Stimulated activated CD4-positive, alpha-beta T cell treated with anti-CD3 and anti-CD28 coated beads, Interleukin-15, amount 100 ng/mL, for 1 hour (primary cell): ENCODE measurements at places on chromosomes 1 and 21.

GRCh38 chr1:64100791-64101190, 102.6 kb upstream of the UBE2U start:
- no peak for DNase-seq

- no peak for DNase-seq
Measured at GRCh38 chr1:187236676-187237075, 407.9 kb downstream of the PLA2G4A start.

DNA sequence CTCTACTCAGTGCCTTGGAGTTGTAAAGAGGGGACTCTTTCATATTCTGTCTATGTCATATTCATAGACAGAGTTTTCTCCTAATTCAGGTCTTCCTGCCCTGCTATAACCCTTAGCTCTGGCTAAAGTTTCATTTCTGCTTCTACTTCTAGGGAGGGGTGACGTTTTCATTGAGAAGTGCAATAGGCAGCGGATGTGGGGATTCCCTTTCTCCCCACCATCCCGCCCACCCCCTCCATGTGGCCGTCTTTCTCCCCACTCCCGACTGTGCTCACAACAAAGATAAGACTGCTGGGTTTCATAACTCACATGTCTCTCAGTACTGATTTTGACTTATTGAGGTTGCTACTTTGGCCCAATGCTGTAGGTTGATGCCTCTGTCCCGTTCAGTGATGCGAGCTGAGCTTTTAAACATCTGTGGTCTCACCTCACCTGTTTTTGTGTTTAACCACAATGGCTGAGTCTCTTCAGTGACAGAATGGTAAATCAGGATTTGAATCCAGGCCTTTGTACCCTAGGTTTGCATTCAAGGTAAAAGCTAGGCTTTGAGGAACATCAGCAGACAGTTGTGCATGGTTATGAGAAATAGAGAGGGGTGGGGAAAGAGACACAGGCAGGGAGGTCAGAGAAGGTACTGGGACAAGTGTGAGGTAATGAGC, 7.8 kb upstream of the KIF14 start:
- no peak for DNase-seq

- no peak for DNase-seq
Measured at GRCh38 chr1:227735539-227736285, 477 bp downstream of the SNAP47 start.

GRCh38 chr1:119674835-119675289, 26.8 kb upstream of the ZNF697 start:
- DNase-seq: no peak

DNA sequence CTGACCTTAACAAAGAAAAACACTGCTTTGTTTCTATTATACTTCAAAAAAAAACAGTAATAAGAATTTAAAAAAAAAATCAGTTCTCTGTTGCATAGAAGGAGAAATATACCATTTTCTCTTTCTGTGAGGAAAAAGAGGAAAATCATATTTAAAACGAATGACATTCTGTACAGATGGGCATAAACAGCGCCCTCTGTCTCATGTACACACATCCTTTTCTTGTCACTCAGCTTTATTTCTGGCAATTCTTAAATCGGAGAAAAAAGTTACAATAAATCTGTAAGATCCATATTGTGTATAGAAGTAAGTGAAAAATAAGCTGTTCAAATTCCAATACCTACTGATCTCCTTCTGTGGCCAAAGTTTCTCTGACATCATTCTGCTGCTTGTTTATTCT, 245.4 kb downstream of the SMYD3 start:
- DNase-seq: no peak

GRCh38 chr1:226982451-226983177, 42.5 kb downstream of the COQ8A start:
- no peak for DNase-seq

GRCh38 chr1:53158900-53159299, 16.5 kb upstream of the SLC1A7 start:
- no peak for DNase-seq

GRCh38 chr1:107140703-107141490, at the start of gene NTNG1:
Gene NTNG1, plus strand, starts transcription at chr1:107141039.
- peak; percentile 1 for DNase-seq

- DNase-seq: no peak
Measured at GRCh38 chr1:35835398-35835797, 27.6 kb downstream of the AGO4 start.

DNA sequence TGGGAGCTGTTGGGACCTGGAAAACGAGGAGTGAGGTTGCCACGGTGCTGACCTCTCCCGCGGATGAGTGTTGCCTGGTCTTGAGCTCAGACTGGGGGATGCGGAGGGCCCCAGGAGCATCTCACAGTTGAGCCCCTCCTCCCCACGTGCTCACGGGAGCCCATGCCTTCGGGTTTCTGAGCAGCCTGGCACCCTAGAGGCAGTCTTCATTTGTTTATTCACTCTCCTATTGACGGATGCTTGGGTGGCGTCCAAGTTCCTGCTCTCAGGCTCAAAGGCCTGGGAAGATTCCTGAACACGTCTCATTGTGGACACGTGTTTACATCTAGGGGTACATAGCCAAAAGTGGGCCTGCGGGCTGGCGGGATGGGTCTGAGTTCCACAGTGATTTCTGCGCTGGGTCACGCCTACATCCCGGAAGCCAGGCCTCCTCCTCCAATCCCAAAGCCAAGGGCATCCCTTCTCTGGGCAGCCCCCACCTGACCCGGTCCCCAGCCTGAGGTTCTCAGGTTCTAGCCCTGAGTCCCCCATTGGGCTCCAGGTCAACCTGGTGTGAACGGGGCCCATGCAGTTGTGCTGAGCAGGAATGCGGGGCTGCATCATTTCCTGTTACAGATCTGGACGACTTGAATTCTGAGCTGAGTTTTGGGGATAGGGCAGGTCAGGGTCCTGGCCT, 14.7 kb downstream of the WNT3A start:
- DNase-seq: no peak

GRCh38 chr21:24910591-24910990, 696.7 kb downstream of the MRPL39 start:
- DNase-seq: no peak

DNA sequence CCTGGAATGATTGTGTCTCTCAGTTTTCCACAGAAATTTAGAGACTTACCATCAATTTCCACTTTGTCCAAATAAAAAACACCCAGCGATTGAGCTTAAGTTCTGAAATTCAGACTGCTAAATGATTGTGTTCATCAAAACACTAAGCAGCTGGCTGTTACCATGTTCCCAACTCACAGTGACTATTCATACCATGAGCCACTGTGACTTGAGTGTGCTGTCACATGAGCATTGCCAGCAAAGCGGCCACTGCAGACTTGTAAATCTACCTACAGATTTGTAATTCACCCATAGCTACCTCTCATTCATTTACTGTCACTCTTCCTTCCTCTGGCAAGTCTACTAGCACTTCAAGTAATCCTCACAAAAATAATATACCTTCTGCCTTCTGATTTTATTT, 17.2 kb upstream of the PRKAB2 start:
- DNase-seq: no peak

GRCh38 chr1:156468693-156469345, 31.8 kb downstream of the MEF2D start:
- DNase-seq: no peak

GRCh38 chr1:183214021-183214970, 28.2 kb downstream of the LAMC2 start:
- no peak for DNase-seq

DNA sequence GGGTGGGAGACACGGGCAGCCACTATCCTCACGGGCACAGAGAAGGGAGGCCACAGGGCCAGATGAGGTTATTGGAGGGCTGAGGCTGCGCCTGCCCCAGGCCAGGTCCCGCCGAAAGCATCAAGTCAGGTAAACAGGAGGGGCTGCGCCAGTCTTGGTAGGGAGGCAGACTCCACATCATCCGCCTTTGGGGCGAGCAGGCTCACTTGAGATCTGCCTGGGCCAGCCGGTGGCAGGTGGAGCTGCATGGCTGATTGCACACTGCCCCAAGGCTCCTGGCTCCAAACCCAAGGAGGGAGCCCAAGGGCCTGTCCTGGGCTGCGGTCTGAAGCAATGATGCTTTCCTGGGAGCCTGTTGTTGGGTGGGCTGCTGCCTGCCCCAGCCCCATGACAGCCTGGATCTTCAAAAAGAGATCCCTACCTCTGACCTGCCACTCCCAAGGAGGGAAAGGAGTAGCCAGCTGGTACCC, 4.6 kb downstream of the SMIM1 start:
- DNase-seq: no peak

DNA sequence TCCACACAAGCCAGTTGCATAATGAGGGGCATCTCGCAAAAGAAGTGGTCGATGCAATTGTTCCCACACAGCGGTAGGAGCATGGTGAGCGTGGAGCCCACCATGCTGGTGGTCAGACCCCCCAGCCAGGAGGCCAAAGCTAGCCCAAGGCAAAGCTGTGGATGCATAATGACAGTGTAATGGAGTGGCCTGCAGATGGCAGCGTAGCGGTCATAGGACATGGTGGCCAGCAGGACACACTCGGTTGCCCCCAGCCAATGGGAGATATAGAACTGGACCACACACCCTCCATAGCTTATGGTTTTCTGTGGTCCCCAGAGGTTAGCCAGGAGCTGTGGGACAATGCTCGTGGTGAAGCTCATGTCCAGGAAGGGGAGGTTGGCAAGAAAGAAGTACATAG, 4.3 kb downstream of the OR2C3 start:
- no peak for DNase-seq

DNA sequence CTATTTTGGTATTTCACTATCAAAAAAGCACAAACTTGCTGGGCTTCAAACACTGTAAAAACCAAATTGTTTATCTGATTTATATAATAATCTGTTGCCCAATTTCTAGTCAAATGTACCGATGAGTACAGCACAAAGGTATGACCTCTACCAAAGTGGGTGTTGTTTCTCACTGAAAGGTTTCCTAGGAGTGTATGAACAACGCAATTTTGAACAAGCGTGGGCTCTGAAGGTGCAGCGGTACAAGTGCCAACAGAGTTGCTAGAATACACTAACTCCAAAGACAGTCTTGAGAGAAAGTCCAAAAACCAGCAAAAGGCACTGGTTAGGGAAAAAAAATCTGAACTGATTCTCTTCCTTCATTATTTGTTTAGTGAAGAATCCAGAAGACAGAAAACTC, 130.4 kb downstream of the ATP1B1 start:
- DNase-seq: no peak

GRCh38 chr1:226763905-226764264, 24.8 kb upstream of the ITPKB start:
- DNase-seq: no peak

DNA sequence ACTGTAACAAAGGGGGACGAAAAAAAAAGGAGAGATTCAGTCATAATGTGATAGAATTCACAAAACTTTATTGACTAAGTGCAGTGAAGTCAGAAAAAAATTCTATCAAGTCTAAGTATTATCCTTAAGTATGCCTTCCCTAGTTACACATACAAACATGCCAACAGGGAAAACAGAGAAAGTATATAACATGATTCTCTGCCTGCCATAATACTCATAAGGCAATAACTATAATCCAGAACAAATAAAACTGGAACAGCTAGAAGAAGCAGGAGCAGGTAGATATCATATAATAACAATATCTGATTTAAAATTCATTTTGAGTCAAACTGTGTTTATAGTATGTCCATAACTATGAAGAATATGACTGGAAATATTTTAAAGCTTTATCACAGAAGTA, 184.3 kb downstream of the FAF1 start:
- no peak for DNase-seq

GRCh38 chr1:238153253-238153652, 262.5 kb upstream of the ZP4 start:
- DNase-seq: no peak

- DNase-seq: no peak
Measured at GRCh38 chr1:110340207-110340468, 961 bp downstream of the RBM15 start.

DNA sequence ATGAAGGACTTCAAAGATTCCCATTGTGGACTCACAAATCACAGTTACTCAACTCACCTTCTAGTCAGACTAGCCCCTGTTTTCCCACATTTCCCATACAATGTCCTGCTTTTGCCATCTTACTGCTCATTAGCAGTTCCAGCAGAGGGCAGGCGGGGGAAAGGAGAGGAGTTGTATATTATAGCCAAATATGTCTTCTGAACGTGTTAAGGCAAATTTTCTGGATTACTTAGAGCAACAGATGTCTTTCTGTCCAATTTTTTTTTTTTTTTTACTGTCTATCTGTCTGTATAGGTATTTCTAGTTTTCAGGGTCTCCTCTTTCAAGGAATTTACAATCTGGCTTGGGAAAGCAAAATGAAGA, 29.9 kb upstream of the DDAH1 start:
- DNase-seq: no peak

GRCh38 chr1:200338451-200338850, 71.4 kb downstream of the ZNF281 start:
- no peak for DNase-seq

DNA sequence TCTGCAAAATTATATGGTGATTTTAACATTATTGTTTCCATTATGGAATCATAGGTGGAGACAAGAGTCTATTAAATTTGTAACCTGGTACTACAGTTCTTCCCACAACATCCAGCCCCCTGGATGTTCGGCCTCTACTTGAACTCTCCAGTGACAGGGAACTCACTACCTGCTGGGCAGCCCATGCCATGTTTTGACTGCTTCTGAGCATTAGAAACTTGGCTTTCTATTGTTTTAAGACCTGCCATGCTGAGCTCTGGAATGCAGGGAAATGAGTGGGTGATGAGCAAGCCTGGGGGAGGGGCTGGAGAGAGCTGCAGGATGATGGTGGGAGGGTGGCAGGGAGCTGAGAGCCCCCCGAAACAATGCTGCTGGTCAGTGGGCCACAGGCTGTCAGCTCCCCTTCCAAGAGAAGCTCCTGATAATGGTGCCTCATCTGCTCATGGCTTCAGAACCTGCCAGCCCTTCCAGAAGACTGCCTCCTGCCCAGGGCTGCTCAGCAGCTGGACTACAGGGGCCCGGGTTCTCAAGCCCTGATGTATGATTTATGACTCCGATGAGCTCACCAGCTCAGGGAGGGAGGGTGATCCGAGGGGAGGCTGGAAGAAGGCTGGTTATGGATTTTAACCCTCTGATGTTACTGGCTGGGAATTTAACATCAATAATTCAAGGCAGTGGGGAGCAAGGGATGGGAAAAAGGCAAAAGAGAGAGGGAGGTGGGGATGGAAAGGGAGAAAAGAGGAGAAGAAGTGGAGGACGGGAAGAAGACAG, 205.0 kb downstream of the HIVEP3 start:
- DNase-seq: no peak

- no peak for DNase-seq
Measured at GRCh38 chr1:145878724-145879123, 6.9 kb downstream of the ANKRD35 start.

DNA sequence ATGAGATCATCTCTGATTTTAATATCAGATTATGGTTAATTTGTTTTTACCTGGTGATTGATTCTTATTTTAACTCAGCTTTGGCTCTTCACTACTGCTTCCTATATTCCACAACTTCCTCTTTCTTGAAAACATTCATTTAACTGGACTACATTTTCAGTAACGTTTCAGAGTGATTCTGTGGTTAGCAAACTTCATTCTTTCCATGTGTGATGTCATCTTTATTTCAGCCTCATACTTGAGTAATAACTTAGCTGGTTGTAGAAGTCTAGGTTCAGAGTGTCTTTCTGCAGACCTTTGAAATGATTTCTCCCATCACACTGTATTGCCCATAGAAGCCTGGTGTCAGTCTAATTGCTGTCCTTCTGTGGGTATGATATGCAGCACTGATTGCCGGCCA, 36.0 kb upstream of the SLC35F3 start:
- DNase-seq: no peak
